Esophagus squamous epithelium (tissue), 5 donors: ENCODE measurements at places on chromosomes 11 and 22. TPM values are rescaled to one million over a fixed set of nuclear protein-coding genes. Genes with fewer than 3 reads are reported as not detected.

GLYATL2 gene
- total RNA-seq = not detected

RBMXL2 gene
- not detected for total RNA-seq

TEX12 gene
- not detected for total RNA-seq

GRM5 gene
- total RNA-seq = not detected

PARVG gene
- 0.42 TPM for total RNA-seq

TRIM51 gene
- not detected for total RNA-seq

DDX25 gene
- not detected for total RNA-seq

KRTAP5-2 gene
- not detected for total RNA-seq

- no peaks in the 10 kb centered on the region for H3K36me3 ChIP-seq
- H3K4me1 ChIP-seq = peaks cover 7% of the 10 kb centered on the region
- no peak overlapping the region for H3K27ac ChIP-seq
- peaks cover 41% of the 10 kb centered on the region for H3K27me3 ChIP-seq
- no peak for DNase-seq
These were observed 4.9 kb upstream of the SCN3B start for GRCh38 chr11:123659311-123659710.

- no peaks in the 10 kb centered on the region for H3K36me3 ChIP-seq
- no peaks in the 10 kb centered on the region for H3K27me3 ChIP-seq
- no peak overlapping the region for H3K4me3 ChIP-seq
- H3K27ac ChIP-seq = peak overlapping the region; percentile 6
- no peak for DNase-seq
These were observed 101.8 kb upstream of the GAL start for GRCh38 chr11:68582416-68583040.

- peak overlapping the region; percentile 10 for H3K27ac ChIP-seq
- H3K36me3 ChIP-seq = no peaks in the 10 kb centered on the region
- H3K4me1 ChIP-seq = no peaks in the 10 kb centered on the region
- DNase-seq = no peak
- H3K4me3 ChIP-seq = no peak overlapping the region
These were observed 6.8 kb upstream of the LIN7C start for GRCh38 chr11:27513389-27513788.

DNA sequence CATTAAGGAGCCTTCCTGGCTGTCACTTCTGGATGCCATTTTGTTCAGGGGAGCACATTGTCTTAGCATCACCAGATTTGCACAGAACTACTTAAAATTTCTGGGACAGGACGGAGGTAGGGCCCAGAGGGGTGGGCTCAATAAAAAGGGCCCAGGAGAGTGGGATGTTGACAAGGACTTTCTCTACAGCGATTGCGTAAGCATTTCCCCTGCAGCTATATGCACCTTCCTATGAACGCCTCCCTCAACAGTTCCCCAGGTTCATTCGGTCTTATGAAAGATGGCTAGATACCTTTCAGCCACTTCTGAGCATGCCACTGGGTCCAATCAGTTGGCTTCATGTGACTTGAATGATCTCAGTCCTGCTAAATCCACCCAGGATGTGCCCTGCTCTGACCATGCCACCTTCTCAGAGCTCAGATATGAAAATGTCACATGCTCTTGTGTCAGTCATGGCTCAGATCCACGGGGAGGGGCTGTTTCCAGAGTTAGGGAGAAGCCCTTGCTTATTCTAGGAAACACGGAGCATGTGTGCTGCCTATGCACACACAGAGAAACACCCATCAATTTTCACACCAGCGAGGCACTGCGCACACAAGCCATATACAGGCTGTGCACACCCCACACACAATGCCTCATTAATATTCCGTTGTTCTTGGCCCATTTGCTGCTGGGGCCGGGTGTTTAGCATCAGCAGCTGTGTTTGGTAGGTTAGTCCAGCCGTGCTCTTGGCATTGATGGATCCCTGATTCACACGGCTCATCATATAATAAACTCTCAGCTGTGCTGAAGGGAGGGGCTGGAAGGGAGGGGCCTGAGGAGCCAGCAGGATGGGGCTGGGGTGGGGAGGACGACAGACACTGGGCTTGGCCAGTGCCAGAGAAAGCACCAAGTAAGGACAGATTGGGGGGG is 52.5 kb upstream of the NNMT start:
- H3K27me3 ChIP-seq = no peaks in the 10 kb centered on the region
- peaks cover 5% of the 10 kb centered on the region for H3K4me1 ChIP-seq
- no peak overlapping the region for H3K4me3 ChIP-seq
- no peaks in the 10 kb centered on the region for H3K36me3 ChIP-seq
- H3K27ac ChIP-seq = peak overlapping the region; percentile 7

GRCh38 chr11:45410391-45411227 is 124.5 kb upstream of the SYT13 start:
- DNase-seq = no peak
- peaks cover 72% of the 10 kb centered on the region for H3K27me3 ChIP-seq
- H3K27ac ChIP-seq = no peak overlapping the region
- H3K4me3 ChIP-seq = no peak overlapping the region

DNA sequence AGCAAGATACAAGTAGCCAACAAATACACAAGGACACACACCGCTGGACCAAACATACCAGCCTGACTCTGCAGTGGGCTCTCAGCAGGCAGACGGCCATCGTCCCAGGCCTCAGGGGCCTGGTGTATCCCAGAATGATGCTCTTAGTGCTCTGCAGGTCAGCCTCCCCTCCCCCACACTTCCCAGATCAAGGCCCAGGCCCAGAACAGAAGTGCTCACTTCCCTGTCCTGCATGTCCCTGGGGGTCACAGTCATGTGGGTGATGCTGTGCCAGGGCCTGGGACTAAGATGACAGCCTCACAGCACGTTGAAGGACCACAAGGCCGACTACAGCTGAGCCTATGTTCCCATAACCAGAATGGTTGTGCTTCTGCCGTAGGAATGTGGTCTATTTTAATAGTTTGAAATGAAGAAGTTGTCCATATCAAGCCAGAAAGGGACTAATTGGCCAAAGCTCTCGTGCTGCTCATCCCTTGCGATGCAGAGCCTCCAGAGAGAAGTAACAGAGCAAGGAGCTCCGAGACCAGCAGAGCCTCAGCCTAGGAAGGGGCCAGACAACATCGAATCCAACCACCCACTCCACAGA is 48.6 kb downstream of the GAB4 start:
- no peak overlapping the region for H3K27ac ChIP-seq
- no peak overlapping the region for H3K4me3 ChIP-seq
- no peak for DNase-seq
- no peaks in the 10 kb centered on the region for H3K27me3 ChIP-seq
- no peaks in the 10 kb centered on the region for H3K4me1 ChIP-seq
- no peaks in the 10 kb centered on the region for H3K36me3 ChIP-seq

DNA sequence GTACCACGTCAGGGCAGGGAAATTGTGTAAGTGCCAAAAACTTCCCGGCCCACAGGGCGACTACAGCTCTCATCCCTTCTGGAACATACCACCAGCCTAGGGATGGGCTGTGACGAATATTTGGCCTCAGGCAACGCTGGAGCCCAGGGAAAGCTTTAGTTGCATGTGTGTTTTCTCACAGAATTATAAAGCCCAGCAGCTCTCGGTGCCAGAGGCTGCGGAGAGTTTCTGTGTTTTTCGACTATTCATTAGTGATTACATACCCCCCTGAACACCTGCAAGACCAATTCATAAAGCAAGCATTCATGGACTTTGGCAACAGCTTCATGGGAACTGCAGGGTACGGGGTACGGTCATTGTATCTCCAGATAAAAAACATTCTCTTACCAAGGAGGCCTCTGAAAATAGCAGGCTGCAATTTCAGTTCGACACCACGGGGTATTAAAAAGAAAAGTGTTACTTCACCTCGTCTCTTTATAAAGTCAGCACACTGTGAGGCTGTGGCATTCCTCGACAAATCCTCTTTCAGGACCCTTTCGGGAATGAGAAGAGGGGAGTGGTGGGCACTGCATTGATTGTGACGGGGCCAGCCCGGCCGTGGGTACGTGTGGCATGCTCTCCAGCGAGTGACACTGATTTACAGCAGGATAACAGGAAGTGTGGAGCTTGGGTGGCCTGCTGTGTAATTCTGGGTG is 243.6 kb upstream of the SORL1-AS1 start:
- H3K4me3 ChIP-seq = no peak overlapping the region
- no peak overlapping the region for H3K27ac ChIP-seq
- H3K27me3 ChIP-seq = no peaks in the 10 kb centered on the region
- no peaks in the 10 kb centered on the region for H3K36me3 ChIP-seq
- no peak for DNase-seq

DNA sequence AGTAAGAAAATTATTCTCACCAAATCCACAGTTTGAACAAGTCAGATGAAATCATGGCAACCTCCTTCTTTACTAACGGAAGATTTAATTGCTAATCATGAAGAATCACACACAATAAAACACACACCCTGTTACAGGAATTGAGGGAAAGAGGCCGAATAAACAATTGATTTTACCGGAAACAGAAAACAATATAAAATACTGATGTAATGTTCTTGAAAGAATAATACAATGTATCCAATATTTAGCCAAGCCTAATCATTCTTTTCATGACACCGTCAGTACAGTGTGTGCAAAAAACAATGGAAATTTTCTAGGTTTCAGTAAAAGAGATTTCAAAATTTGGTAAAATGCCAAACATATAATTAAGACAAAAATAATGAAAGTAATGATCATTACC is 23.4 kb downstream of the ASRGL1 start:
- H3K27me3 ChIP-seq = peaks cover 3% of the 10 kb centered on the region
- DNase-seq = no peak
- H3K4me3 ChIP-seq = no peak overlapping the region

DNA sequence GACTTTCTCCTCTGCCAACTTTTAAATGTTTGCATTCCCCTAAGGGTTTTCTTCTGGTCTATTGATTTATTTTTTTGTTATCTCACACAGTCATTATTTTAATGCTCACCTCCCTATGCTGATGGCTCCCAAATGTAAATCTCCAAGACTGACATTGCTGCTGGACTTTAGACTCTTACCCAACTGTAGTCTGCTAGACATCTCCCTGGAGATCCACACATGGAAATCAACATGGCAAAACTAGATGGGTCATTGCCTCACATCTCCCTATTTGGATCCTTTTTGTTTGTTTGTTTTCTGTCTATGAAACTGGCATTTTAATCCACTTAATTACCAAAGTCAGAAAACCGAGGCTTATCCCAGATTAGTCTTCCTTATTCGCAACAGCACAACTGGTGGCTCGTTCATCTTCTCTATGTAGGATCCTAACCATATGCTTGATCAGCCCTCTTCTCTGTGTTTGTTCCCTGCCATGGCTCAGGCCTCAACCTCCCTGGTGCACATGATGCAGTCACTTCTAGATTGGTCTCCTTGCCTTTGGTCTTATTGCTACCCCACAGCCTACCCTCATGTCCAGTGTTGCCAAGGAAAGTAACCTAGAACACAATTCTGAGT is 37.3 kb downstream of the SC5D start:
- H3K27me3 ChIP-seq = no peaks in the 10 kb centered on the region
- no peak for DNase-seq
- H3K36me3 ChIP-seq = no peaks in the 10 kb centered on the region
- no peak overlapping the region for H3K4me3 ChIP-seq

GRCh38 chr11:60367009-60367408 is 11.3 kb upstream of the MS4A7 start:
- H3K4me1 ChIP-seq = no peaks in the 10 kb centered on the region
- no peak overlapping the region for H3K27ac ChIP-seq
- H3K36me3 ChIP-seq = no peaks in the 10 kb centered on the region
- H3K27me3 ChIP-seq = no peaks in the 10 kb centered on the region
- DNase-seq = no peak
- no peak overlapping the region for H3K4me3 ChIP-seq

DNA sequence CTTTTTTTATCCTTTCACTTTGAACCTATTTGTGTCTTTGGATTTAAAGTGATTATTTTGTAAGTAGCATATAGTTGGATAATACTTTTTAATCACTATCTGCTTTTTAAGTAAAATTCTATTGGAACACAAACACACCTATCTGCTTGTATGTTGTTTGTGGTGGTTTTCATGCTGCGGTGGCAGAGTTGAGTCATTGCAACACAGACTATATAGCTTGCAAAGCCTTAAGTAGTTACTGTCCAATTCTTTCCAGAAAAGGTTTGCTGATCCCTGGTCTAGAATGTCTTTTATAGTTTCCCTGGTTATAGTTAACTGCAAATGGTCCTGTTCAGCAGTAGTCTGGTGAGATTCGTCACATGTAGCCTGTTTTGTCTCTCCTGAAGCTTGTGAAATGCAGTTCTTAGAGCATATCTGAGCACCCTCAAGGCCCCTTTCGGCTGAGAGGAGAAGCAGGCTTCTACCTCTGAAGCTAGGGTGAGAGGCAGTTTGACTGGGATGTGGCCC is 21.5 kb downstream of the SHANK3 start:
- no peaks in the 10 kb centered on the region for H3K36me3 ChIP-seq
- no peak overlapping the region for H3K4me3 ChIP-seq
- DNase-seq = no peak
- H3K4me1 ChIP-seq = peaks cover 28% of the 10 kb centered on the region
- H3K27me3 ChIP-seq = no peaks in the 10 kb centered on the region
- H3K27ac ChIP-seq = no peak overlapping the region

DNA sequence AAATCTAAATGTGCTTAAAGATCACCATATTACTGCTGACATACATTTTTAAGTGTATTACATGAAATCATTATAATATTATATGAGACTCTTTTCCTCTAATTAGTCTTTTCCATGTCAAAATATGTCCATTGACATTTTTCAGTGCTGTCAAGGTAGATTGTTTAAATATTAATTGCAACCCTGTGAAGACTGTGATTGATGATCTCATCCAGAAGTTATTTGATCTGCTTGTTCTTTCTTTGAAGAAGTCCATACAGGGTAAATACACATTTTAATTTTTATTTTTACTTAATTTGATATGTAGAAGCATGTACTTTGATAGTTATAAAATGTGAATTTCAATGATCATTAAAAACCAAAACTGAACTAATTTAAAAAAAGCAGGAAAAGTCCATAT is 38.4 kb downstream of the DYNC2H1 start:
- H3K27ac ChIP-seq = no peak overlapping the region
- no peak for DNase-seq
- H3K27me3 ChIP-seq = no peaks in the 10 kb centered on the region
- H3K4me3 ChIP-seq = no peak overlapping the region
- H3K4me1 ChIP-seq = no peaks in the 10 kb centered on the region

- no peaks in the 10 kb centered on the region for H3K36me3 ChIP-seq
- H3K4me1 ChIP-seq = peaks cover 26% of the 10 kb centered on the region
- DNase-seq = no peak
These were observed 174.0 kb downstream of the TBC1D22A start for GRCh38 chr22:46936378-46936903.

DNA sequence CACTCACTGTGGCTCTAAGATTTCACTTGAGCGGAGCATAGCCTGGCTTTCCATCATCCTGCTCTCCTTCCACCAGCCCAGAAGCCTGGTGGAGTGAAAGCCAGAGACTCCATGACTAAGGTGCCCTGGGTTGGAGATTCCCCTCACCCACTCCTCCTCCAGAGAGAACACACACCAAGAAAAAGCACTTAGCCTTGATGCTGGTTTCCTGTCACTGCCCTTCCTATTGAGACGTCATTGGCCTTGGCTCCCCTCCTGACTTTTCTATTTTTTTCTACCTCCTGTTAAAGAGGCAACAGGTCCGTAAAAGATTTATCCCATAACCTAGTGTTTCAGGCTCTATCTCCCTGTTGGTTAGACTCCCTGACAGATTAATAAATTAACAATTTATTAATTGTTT is 38.5 kb upstream of the APLNR start:
- H3K4me1 ChIP-seq = peaks cover 15% of the 10 kb centered on the region
- peak overlapping the region; percentile 68 for H3K27ac ChIP-seq
- H3K36me3 ChIP-seq = no peaks in the 10 kb centered on the region
- no peak for DNase-seq
- no peak overlapping the region for H3K4me3 ChIP-seq
